ENCODE measurements at places on chromosomes 11 and 22.

GRCh38 chr11:26665036-26665435, 56.8 kb downstream of the SLC5A12 start:
- no peak for DNase-seq

DNA sequence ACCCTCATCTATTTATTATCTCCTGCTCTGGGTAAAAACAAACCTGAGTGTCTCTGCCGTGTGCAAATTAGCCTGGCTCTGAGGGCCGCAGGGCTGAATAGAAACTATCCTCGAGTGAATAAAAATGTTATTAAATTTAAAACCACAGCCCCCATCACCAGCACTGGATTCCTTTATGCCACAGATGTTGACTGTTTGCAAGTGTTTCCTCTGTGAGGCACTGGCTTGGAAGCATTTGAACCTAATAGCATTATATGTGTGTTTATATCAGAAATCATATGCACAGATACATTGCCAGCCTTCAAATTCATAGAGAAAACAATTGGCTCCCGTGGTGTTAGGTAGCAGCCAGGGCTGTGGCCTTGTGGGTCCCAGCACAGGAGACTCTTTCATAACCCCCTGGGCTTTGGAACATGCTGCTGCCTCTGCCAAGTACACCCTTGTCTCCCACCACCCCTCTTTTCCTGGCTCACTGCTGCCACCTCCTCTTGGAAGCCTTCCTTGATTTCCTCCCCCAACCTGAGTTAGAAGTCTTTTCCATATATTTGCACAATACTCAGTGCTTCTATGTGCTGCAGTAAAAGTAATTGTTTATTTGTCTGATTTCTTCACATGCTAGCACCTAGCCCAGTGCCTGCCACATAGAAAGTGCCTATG, 294.4 kb downstream of the DDX10 start:
- no peak for DNase-seq

GRCh38 chr11:130121445-130121978, 38.1 kb upstream of the ST14 start:
- DNase-seq = no peak

DNA sequence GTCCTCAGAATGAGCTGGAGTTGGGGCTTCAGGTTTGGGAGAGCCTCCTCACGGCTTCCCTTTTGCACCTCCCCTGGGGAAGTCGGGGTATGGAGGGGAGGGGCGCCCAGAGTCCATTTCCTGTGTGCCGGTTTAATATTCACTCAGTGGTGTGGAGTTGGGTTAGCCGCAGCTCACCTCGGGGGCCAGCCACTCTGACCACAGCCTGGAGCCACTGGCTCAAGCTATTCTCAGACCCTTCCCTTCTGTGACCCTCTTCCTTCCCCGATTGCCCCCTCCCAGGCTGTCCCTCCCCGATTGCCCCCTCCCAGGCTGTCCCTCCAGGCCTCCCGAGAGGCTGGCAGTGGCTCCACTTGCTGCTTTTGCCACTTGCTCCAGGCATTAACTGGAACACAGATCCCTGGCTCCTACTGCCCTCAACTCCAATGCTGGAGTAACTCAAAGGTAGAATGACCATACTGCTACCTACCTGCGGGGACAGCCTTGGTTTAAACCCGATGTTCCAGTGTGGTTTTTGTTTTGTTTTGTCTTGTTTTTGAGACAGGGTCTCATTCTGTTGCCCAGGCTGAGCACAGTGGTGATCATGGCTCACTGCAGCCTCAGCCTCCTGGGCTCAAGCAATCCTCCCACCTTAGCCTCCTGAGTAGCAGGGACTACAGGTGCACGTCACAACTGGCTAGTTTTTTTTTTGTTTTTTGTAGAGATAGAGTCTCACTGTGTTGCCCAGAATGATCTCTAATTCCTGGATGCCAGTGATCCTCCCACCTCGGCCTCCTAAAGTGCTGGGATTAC, 29.3 kb downstream of the RPUSD4 start:
- DNase-seq = no peak

DNA sequence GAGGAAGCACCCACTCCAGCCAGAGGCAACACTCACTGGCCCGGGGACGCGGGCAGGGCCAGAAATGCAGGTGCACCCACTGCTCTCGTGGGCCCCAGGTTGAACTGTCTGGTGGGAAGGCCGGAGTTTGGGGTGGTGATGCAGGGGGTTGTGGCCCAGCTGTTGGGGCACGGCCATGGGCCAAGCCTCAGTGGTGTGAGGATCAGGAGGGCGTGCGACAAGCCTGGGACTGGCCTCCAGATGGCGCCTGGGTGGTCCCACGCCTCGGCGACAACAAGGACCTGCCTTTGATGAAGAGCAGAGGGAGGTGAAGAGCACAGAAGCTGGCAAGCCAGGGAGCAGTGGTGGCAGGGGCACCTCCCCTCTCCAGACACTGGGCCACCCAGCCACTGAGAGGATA, 240.8 kb downstream of the BRD1 start:
- DNase-seq = no peak

DNA sequence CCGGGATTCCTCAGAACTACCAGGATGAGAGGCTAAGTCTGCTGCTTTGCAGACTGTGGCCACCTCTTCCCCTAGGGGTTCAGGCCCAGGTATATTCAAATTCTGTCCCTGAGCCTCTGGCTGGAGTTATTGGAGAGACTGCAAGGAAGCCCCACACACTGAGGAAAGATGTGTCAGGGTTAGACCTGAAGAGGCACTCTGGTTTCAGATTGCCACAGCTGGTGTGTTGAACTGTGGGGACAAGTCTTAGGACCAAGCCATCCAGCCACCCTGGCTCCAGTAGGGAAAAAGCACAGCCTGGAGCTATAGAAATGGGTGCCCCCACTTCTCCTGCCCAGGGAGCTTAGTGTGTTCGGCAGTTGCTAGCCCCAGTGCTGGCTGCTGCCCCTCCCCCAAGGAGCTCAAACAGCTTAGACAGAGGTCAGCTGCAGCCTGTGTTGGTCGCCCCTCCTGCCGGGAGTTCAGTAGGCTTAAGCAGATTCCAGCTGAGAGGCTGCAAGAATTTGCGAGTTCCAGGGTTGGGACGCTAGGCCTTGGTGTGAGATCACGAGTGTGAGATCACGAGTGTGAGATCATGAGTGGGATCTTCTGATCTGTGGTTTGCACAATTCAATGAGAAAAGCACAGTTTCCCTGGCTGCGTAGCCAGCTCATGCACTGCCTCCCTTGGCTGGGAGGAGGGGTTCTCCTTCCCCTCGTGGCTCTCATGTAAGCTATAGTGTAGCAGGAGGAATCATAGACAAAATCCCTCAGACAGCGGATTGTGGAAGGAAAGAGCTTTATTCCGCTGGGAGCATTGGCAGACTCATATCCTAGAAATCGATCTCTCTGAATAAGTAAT, 552.1 kb upstream of the CHORDC1 start:
- peak; percentile 85 for DNase-seq

DNA sequence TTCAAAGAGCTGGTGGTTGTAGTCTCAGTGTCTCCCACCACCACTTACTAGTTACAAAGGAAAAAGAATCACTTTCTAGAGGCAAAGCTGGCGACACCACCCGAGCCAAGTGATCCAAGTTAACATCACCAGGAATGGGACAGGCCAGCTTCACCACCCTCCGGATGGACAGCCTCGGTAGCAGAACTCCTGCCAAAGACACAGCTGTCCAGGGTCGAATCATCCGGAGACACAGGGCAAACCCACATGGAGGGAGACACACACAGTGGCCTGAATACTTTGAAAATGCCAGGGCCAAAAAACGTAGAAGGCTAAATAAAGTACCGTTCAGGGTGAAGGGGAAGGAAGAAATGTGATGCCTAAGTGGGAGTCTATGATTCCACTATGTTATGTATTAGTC, 33.1 kb downstream of the KCNQ1 start:
- no peak for DNase-seq

DNA sequence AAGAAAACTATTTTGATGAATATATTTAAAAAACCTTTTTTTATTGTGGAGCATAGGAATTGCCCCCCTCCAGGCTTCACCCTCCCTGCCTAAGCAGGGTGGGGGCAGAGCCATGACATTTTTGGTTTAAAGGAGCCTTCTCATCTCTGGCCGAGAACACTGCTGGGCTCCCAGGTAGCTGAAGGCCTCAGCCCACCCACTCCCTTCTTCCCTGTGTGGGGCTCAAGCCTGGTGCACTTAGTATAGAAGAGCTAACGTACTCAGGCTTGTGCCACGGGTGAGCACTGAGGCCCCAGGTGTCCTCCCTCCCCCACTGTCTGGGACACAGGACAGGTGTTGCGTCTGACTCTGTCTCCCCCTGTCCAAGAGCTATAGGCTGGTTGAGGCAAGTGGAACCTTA, 2.2 kb upstream of the IL18BP start:
- DNase-seq = no peak

GRCh38 chr11:8713760-8714454, 31.3 kb downstream of the RPL27A start:
- no peak for DNase-seq

DNA sequence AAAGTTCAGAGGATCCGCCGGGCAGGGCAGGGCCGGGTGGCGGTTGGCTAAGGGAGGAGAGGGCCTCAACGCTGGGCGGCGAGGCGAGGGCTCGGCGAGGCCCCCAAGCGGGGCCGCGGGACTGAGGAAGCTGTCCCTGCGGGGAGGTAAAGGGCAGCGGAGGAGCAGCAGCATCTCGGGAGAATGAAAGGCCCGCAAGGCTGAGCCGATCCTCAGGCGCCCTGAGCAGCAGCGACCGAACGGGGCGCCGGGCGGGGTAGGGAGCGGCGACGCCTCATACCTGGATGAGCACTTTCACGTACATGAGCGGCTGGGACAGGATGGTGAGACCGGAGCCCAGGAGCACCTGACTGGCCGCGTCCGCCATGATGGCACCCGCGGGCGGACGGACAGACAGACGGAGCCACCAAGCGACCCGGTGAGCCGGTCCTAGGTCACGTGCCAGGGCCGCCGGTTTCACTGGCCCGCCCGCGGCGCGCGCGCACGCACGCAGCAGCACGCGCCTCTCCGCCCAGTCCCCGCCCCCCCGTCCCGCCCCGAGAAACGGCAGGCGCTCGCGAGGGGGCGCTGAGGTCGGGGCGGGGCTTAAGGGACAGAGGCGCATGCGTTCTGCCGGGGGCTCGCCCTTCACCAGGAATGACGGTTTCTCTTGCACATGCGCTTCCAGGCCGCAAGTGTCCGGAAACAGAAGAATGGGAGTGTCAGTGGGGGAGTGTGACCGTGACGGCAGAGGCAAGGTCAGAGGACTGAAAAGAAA, at the start of gene MTCH2:
Gene MTCH2, minus strand, starts transcription at position 461 of the 757 bp plus-strand sequence. Its CDS starts 94 bp downstream, at position 367.
- DNase-seq = peak; percentile 96

GRCh38 chr22:37943136-37943824, 10.1 kb downstream of the C22orf23 start:
- DNase-seq = no peak

GRCh38 chr11:30594646-30595411, 8.7 kb upstream of the MPPED2 start:
- DNase-seq = no peak

GRCh38 chr22:49566693-49567092, 261.0 kb downstream of the BRD1 start:
- no peak for DNase-seq

DNA sequence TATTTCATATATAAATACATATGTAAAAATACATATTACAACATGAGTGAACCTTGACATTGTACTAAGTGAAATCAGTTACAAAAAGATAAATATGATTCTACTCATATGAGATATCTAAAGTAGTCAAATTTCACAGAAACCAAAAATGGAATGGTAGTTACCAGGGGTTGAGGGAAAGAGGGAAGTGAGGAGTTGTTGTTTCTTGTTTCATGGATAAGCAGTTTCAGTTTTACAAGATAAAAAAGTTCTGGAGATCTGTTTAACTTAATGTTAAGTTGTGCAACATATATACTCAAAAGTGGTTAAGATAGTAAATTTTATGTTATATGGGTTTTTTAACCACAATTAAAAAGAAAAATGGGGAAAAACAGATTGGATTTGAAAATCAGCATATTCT, 107.7 kb downstream of the ELP4 start:
- no peak for DNase-seq

GRCh38 chr11:121595717-121596161, 143.0 kb upstream of the SORL1-AS1 start:
- no peak for DNase-seq

DNA sequence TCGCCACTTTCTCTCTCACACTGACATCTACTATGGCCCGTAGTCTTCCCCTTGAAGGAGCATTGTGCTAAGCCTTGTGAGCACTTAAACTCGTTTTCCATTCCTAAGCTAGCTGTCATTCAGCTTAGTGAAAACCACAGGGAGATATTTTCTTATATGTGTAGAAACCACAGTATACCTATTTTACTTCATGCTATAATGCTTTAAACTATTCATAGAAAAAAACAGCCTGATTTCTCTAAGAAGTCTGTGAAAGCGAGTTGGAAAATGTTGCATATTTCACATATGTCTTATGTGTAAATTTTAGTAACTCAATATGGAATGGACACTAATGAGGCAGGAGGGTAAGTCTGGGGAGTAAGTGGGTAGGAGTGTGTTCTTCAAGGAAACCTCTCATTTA, 194.3 kb upstream of the CTSC start:
- no peak for DNase-seq

- peak; percentile 97 for DNase-seq
Observed at GRCh38 chr22:24380220-24380904, 47.0 kb upstream of the ADORA2A start.

DNA sequence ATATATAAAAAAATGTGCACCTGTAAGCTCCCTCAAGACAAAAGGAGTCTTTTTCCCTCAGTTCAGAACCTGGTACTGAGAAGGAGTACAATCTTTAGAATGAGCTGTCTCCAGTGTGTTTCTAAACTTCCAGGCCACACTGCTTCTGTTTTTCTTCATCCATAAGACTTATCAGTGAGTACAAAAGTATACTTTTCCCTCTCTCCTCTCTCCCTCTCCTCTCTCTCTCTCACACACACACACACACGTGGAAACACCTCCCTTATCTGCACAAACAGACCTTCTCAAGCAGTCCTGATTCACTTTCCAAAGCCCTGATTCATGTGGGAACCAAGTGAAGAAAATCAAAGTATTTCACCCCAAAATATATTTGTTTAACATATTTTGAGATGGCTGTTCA, 220.7 kb upstream of the UBASH3B start:
- DNase-seq = no peak

DNA sequence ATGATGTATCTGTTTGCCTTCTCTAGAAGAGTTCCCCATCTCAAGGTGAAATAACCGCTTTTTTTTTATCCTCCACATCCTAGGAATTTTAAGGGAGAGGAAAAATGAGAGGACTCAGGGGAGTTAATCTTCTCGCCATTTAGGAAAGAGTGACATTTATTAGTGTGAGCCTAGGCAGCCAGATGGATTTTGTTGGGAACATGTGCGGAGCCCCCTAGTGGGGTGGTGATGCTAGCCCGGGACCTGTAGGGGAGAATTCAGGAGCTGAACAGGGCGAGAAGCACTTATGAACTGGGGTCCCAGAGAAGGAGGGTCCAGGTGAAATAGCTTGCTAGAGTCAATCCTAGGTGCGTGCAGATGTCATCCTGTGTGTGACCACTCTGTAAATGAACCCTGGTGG, 10.7 kb downstream of the IL17RA start:
- peak; percentile 65 for DNase-seq

Data from NCI-H82 (cell line).